ENCODE measurements at places on chromosomes 6 and 20.

DNA sequence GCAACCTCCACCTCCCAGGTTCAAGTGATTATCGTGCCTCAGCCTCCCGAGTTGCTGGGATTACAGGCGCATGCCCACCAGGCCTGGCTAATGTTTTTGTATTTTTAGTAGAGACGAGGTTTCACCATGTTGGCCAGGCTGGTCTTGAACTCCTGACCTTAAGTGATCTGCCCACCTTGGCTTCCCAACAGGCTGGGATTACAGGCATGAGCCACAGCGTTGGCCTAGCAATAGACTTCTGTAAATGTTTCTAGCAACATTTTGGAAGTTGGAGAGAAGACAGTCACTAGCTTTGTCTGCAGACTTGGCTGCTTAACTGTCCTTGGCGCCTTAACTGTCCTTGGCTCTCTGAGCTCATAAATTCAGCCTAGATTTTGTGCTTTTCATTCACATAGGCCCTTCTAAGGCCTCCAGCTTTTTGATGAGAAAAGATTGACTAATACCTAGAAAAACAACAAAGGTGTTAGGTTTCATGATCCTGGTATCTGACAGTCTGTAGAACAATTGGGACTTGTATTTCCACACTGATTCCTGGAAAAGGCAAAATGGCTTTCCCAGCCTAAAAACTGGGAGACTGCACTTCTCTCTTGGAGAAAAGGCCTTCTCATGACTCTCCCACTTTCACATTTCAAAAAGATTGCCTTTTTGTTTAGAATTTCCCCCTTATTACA is 49.7 kb downstream of the OR2B2 start:
- DNase-seq, result no peak

GRCh38 chr6:144744720-144745119 is 459.6 kb downstream of the UTRN start:
- no peak for DNase-seq

DNA sequence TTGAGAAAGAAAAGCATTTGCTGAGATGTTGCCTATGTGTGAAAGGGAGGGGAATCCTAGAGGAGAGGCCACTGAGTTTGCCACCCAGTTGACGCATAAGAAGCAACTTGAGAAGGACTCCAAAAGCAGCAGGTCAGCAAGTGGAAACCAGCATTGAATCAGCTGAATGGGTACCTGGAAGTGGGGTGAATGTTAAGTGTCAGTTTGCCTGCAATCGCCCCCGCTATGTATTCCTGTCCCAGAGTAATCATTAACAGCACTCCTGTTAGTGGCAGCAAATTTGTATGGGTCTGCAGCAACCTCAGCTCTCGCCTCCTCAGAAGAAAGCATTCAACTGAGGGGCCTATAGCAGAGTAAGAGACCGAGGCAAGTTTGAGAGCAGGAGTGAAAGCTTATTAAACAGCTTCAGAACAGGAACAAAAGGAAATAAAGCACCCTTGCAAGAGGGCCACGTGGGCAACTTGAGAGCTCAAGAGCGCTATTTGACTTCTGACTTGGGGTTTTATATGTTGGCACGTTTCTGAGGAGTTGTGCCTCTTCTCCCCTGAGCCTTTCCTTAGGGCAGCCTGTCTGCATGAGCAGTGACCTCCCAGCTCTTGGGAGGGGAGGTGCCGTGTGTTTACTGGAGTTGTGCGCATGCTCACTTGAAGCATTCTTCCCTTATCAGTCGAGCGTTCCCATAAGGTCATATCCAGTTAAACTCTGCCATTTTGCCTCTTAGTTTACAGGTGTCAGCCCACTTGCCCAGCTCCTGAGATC is 122.6 kb upstream of the PHACTR1 start:
- DNase-seq, result no peak

DNA sequence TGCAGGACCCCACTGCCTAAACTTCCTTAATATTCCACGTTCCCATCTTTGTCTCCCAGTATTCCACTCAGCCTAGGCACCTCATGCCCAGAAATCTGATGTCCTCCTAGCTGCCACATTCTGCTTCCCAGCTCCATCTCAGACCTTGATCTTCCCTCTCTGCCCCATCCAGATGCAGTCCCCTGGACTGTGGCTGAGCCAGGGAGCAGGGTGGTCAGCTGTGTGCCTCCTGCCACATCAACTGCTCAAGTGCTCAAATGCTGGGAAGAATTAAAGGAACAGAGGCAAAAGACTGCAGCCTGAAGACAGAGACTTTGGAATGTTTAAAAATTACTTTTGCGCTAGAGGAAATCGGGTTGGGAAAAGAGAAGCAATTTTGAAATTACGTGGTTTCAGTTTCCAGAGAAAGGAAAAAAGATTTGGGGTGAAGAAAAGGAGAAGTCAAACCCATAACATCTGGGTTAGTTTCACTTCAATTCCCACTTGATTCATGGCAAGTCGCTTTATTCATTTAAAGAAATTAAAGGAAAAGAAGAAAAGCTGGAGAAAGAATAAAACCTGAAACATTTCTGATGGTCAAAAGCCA is 704.8 kb downstream of the PTPRT start:
- no peak for DNase-seq
